ENCODE measurements at places on chromosomes 2 and 18.

GRCh38 chr2:49553658-49554057, 399.3 kb upstream of the FSHR start:
- DNase-seq, result no peak

GRCh38 chr18:34801774-34802173, 91.7 kb downstream of the DTNA start:
- no peak for DNase-seq

- DNase-seq, result no peak
These were observed 124.8 kb upstream of the RNF152 start for GRCh38 chr18:62017618-62018017.

DNA sequence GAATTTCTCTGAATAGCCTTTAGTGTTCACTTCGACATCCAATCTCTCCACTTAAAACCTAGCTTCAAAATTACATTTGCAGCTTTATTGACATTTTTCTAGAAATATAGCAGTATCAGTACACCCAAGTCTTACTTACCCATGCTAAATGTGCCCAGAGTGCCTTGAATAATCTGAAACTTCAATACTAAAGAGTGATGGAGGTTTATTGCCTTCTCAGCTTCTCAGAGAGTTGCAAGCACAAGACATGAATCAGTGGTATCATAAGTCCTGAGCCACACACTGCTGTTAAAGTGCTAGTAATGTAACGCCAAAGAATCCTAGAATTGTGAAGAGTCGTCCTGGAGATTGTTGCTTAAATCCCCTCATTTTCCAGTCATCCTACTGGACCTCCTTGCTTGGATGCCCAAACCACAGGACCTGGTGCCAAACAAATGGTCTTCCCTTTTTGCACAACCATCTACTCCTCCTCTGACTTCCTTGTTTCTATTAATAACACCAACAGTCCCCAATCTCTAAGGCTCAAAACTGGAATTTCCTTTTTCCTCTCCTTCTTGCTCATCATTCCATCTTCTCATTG, 83.2 kb upstream of the SPATS2L start:
- DNase-seq, result no peak

DNA sequence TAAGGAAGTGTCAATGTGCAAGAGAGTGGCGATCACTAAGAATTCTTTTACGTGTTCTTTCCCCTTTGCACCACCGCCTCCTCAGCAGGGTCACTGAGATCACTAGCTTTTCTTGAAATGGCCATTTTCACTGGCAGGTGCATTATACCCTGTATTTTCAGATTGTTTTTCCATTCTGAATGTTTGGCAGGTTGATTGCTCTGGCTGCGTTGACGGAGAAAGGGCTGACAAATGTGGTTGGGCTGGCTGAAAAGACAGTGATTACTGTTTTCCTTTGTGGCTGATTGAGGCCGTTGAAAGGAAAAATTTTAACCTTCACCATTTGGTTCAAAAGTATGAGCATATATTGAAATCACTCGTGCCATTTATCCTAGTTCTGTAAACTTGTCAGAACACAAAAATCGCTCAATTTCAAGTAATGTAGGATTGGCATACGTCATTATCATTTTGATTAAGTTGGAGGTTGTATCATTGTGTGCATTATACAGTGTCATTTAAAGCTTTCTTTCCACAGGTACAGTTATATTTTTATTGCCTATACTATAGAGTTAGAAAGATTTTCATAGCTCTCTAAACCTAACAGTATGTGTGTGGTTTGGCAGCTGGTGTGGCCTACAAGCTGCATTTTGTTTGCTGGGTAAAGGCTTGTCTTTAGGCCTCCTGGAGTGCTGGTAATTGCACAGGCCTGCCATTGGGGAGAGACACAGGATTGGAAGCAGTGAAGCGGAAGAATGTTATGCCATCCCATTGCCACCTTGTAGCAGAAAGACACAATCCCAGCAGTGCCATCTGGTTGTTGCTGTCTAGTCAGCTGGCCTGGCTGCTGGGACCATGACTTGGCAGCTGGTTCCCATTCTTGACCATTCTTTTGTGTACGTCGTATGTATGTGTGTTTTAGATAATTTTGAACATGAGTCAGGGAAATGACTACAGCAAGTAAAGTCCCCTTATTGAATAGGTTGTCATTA, 36.7 kb downstream of the DYNC1I2 start:
- DNase-seq, result no peak

- no peak for DNase-seq
These were observed 268.2 kb downstream of the RPIA start for GRCh38 chr2:88959480-88960204.
